CD4-positive, CD25-positive, alpha-beta regulatory T cell (primary cell): ENCODE measurements at places on chromosomes 13 and 19. TPM values are rescaled to one million over a fixed set of nuclear protein-coding genes. Genes with fewer than 3 reads are reported as not detected.

The MEIS3 gene
- not detected for polyA plus RNA-seq

The SLC25A42 gene
- 10.4 TPM for polyA plus RNA-seq

The NCR1 gene
- 0.39 TPM for polyA plus RNA-seq

The TYROBP gene
- 3.0 TPM for polyA plus RNA-seq

The ZNF471 gene
- 0.39 TPM for polyA plus RNA-seq

The ZNF567 gene
- polyA plus RNA-seq, result 8.3 TPM
